Subcutaneous preadipocyte (primary cell): ENCODE measurements at places on chromosomes 3 and 15. TPM values are rescaled to one million over a fixed set of nuclear protein-coding genes. Genes with fewer than 3 reads are reported as not detected.

The TRIM59 gene
- 11.0 and 27.2 TPM in 2 replicates for total RNA-seq

The SAMMSON gene
- total RNA-seq = not detected in 2 replicates

The MELTF gene
- 4.5 and 7.3 TPM in 2 replicates for total RNA-seq

The ZMAT3 gene
- total RNA-seq = 18.8 and 20.2 TPM in 2 replicates

The ECE2 gene
- total RNA-seq = not detected in 2 replicates

The TMIE gene
- total RNA-seq = not detected in 2 replicates

The MKRN3 gene
- total RNA-seq = 2.3 TPM in 1 of 2 replicates, not detected in the other

The PAQR5 gene
- total RNA-seq = 5.1 and 13.9 TPM in 2 replicates

The KBTBD8 gene
- 0.73 and 3.1 TPM in 2 replicates for total RNA-seq

The AMOTL2 gene
- 25.7 and 74.3 TPM in 2 replicates for total RNA-seq

The ZNF80 gene
- total RNA-seq = not detected in 2 replicates

The GP5 gene
- under 0.01 TPM in 1 of 2 replicates, not detected in the other for total RNA-seq

The GOLGA6B gene
- not detected in 2 replicates for total RNA-seq

The C3orf85 gene
- total RNA-seq = not detected in 2 replicates

The LTF gene
- total RNA-seq = not detected in 2 replicates

The MINAR1 gene
- 0.73 and 0.98 TPM in 2 replicates for total RNA-seq

The AGTR1 gene
- 2.7 and 7.3 TPM in 2 replicates for total RNA-seq

The TMEM45A gene
- 20.7 and 39.7 TPM in 2 replicates for total RNA-seq

The NUP210 gene
- not detected in 2 replicates for total RNA-seq

The SPSB4 gene
- not detected in 2 replicates for total RNA-seq

The THBS1 gene
- total RNA-seq = 19.4 and 90.4 TPM in 2 replicates

The CEMIP gene
- 1.4 and 8.5 TPM in 2 replicates for total RNA-seq
